ENCODE measurements at places on chromosomes 13 and 19.

GRCh38 chr19:30006207-30006606 is 64.2 kb downstream of the URI1 start:
- DNase-seq = no peak

DNA sequence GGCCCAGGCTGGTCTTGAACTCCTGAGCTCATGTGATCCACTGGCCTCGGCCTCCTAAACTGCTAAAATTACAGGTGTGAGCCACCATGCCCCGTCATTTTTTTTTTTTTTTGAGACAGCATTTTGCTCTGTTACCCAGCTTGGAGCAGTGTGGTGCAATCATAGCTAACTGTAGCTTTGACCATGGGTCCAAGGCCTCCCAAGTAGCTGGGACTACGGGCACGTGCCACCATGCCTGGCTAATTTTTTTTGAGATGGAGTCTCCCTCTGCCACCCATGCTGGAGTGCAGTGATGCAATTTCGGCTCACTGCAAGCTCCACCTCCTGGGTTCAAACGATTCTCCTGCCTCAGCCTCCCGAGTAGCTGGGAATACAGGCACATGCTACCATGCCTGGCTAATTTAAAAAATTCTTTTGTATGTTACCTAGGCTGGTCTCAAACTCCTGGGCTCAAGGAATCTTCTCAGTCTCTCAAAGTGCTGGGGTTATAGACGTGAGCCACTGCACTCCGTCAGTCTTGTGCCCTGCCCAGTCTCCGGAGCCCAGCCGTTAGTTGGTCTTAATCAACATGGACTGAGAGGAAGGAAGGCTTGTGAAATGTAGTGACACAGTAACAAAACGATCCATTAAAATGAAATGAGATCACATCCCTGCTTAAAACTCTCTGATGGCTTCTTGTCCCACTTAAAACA is 1.4 kb upstream of the LRG1 start:
- DNase-seq = no peak

DNA sequence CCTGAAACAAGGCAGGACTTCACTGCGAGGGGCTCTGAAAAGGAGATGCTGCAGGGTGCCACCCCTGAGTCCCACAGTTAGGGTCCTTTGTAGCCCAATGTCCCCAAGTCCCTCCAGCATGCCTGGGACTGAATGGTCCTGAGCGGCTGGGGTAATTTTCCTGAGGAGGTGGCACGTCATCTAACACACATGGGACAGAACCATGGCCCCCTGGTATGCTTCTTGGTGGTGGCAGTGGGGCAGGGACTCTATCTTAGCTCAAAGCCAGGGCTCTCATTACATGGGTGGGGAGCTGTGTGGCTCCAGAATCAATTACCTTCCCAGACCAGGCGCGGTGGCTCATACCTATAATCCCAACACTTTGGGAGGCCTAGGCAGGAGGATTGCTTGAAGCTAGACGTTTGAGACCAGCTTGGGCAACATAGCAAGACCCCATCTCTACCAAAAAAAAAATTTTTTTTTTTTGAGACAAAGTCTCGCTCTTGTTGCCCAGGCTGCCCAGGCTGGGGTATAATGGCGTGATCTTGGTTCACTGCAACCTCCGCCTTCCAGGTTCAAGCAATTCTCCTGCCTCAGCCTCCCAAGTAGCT is 7.9 kb upstream of the SLC7A9 start:
- no peak for DNase-seq

- DNase-seq = no peak
Measured at GRCh38 chr13:47549219-47549752, 451.8 kb downstream of the SUCLA2 start.

DNA sequence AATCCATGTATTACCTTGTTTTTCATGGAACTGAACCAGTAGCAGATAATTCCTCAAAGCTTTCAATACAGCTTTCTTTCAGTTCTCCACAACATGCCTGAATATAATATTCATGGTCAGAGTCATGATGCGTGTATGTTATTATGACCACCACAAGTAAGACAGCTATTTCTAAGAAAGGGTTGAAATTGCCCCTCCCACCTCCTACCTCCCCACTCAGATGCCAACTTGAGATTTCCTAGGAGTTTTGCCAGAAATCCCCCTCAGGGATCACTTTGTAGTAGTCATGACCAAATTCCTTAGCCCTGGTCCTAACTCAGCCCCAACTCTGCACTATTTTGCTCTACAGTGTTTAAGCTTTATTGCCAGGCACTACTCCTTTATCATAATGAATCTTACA is 69.9 kb upstream of the RAP2A start:
- no peak for DNase-seq

- no peak for DNase-seq
Measured at GRCh38 chr19:51142119-51142518, at the start of gene SIGLEC7. Gene SIGLEC7, plus strand, starts transcription at chr19:51142301. Its CDS starts 69 bp downstream, at chr19:51142370.

DNA sequence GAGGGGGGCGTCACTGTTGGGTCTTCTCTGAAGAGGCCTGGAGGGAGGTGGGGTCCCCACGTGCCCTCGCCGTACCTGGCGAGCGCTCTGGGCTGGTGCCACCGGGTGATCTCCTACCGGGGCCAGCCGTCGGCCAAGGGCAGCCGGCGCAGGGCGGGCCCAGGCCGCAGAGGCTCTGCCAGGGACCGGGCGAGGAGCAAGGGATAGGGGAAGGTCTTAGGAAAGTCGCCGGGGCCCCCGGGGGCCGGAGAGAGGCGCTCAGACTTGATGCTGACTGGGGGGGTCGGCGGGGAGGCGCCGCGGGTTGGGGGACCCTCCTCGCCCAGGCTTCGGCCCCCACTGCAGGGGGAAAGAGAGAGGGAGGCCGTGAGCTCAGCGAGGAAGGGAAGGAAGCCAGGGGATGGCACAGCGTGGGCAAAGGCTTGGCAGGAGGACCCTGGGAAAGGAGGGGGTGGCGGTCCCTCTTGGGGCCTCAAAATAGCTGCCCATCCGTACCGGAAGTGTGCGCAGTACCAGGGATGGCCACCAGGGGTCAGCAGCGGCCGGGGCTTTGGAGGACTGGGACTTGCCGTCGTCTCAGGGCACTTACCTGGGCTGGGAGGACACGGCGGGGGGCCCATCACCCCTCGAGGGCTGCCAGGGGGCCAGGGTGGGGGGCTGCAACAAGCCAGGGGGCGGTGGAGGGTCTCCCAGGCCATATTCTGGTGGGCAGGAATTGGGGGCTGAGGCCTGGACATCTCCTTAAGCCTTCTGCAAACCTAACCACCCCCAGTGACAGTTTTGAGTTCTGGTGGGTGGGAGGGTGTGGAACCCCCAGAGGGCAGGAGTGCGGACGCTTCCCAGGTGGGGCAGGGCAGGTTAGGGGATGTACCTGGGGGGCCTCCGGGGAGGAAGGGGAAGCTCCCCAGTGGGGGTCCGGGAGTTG is 7.7 kb upstream of the TMEM161A start:
- DNase-seq = peak; percentile 90

DNA sequence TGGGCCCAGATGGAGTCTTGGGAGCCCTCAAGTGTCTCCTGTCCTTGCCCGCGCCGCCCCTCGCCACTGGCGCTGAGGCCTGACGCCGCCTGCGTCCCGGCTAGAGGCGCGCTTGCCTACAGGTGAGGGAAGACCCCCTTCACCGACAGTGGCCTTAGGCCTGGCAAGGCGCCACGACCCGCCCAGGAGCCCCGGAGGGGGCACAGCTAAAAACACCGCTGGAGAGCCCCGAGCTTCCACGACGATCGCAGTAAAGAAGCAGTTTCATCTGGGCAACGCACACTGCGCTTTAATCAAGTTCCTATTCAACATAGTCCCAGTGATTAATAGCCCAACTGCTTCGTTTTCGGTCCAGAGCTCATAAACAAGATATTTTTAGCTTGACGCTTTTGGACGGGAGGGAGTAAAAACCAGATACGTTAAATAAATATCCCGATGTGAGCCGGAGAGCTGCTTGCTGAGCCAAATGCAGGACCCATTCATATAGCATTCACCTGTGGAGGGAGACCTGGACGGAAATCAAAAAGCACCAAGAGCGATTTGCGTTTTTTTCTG is 1.5 kb upstream of the CEBPA start:
- no peak for DNase-seq

- no peak for DNase-seq
Measured at GRCh38 chr13:112776971-112777370, 87.1 kb downstream of the ATP11A start.

DNA sequence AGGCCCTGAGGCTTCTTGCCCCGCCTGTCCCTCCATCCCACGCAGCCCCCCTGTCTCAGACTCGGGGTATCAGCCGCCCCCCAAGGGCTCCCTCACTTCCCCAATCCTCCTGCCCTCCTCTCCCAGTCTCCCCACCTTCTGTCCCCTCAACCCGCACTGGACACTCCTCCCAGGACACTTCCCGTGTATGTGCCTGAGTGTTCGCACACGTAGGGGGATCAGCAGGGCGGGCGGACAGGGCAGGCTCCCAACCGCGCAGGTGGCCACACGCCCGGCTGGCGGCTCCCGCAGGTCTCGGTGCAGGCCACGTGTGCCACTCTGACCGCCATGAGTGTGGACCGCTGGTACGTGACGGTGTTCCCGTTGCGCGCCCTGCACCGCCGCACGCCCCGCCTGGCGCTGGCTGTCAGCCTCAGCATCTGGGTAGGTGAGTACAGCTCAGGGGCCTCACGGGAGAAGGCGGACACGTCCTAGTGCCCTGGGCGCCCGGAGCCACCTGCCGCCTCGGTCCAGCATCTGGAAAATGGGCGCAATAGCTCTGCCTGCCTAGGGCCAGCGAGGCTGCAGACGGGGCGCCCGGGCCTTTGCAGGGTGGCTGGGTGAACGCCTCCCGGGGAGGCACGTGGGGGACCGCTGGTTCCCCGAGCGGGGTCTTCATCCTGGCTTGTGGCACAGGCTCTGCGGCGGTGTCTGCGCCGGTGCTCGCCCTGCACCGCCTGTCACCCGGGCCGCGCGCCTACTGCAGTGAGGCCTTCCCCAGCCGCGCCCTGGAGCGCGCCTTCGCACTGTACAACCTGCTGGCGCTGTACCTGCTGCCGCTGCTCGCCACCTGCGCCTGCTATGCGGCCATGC is 2.3 kb downstream of the KISS1R start:
- no peak for DNase-seq

DNA sequence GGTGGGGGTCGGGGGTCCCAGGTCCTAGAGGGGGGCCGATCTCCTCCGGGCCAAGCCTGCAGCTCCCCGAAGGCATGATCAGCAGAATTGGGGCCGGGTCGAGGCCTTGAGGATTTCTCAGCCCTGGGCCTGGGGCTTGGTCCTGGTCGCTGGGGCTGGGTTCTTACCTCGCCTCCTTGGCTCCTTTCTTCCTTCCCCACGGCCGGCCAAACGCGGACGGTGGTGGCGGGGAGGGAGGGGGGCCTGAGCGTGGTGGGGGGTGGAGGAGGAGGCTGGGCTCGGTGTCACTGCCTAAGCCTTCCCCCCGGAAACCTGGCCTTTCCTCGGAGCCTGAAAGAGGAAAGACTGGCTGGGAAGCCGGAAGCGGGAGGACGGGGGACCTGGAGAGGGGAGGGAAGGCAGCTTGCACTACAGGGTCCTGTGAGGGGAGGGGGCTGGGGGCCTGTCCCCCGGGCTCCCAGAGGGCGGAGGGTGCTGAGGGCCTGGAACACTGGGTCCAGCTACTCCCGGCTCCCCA is at the start of gene ZNF579:
Gene ZNF579, minus strand, starts transcription at position 221 of the 517 bp plus-strand sequence. CDS start 1,209 bp downstream, outside the sequence.
- peak; percentile 65 for DNase-seq

DNA sequence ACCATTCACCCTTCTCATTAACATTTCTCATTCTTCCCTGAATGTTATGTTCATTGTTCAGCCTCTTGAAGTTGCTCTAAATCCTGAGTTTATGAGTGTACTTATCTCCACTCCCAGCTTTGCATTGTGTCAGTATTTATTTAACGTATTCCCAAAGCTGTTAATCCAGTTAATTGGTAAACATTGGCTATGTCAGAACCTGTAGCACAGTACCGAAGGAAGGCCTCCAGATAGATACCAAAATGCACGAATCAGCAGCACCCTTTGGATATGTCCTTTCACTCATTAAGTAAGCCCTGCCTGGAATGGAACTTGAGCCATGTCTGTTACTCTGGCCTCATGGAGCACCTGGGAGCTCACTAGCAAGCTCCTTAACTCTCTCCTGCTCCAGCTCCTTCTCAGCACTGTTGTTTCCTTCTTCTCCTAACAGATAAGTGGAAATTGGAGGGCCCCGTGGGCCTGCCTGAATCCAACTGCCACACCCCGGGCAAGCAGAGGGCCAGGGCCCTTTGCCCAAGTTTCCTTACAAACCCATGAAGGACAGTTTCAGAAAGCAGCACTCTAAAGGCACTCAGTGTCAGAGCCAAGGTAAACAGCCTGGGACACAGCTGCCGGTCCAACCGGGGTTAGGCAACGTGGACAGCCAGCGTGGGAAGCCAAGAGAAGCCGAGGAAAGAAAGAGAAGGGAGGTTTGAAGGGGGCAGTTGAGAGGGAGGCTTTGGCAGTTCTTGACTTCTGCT is 155.0 kb upstream of the SERP2 start:
- no peak for DNase-seq

DNA sequence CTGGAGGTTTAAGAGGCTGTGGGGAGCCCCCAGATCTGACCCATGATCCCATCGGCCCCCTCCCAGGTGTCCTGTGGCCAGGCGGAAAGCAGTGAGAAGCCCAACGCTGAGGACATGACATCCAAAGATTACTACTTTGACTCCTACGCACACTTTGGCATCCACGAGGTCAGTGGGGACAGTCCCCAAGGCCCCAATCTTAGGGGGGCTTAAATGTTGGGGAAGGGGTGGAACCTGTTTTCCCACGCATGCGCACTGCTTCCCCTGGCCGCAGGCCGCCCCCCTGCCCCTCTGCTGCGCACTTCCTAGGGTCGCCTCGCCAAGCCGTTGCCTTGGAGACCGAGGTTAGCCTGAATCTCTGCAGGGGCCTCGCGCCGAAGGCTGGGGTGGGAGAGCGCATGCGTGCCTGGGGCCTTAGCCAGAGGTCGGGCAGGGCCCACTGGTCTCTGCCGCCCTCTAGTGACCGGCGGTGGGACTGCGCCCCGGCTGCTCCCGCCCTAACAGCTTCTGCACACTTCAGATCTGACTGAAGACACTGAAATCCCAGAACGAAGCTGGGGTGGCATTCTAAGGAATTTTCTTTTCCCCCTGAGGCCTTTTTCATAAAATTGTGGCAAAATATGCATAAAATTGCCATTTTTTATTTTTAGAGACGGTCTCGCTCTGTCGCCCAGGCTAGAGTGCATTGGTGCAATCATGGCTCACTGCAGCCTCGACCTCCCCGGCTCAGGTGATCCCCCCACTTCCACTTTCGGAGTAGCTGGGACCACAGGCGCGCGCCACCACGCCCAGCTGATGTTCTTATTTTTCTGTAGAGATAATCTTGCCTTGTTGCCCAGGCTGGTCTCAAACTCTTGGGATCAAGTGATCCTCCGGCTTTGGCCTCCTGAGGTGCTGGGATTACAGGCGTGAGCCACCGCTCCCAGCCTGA is 3.6 kb downstream of the PRMT1 start:
- peak; percentile 95 for DNase-seq

DNA sequence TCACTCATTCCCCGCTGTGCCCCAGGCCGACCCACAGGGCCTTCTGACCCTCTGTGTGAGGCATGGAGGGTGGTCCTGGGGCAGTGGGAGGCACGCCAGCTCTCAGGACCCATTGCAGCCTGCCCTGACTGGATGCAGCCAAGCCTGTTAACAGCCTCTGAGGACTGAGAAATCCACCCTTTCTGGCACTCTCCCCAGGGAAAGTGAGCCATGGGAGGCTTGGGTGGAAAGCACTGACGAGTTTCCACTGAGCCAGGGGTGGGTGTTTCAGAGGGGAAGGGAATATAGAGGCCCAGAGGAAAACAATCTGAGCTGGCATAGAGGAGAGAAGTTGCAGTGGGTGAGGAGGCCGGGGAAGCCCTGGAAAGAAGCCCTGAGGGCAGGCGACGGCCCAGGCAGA is 30.6 kb upstream of the SLC7A10 start:
- no peak for DNase-seq

- DNase-seq = no peak
Measured at GRCh38 chr19:55620410-55621204, 3.8 kb downstream of the ZNF784 start.
